ENCODE measurements at places on chromosomes 12 and 14.

DNA sequence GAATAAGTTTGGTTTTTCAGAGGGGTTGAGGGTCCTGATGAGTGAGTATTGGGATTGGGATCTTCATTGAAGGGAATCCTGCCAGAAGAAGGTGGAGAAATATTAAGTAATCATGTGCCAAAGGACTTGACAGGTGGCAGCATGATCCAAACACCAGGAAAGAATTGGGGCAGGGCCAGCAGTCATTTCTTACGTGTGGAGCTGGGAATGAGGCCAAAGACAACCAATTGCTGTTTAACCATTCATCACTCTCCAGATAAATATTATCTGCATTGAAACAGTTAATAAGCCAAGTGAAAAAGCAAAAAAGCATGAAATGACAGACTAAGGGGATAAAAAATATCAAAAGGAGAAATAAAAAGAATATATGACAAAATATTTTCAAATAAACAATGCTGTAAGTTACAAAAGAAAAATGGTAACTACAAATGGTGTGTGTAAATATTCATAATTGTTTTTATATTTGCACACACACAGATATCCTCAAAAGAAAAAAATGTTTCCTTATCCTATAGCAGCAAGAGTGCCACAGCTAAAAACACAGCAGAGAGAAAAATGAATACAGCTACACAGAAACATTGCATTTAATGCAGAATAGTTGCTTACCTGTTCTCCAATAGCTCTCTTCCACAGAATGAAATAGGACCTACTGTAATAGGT is 26.2 kb downstream of the C2CD5 start:
- no peak for DNase-seq

- DNase-seq: no peak
Measured at GRCh38 chr14:103085106-103086091, 1.4 kb downstream of the LBHD2 start.

DNA sequence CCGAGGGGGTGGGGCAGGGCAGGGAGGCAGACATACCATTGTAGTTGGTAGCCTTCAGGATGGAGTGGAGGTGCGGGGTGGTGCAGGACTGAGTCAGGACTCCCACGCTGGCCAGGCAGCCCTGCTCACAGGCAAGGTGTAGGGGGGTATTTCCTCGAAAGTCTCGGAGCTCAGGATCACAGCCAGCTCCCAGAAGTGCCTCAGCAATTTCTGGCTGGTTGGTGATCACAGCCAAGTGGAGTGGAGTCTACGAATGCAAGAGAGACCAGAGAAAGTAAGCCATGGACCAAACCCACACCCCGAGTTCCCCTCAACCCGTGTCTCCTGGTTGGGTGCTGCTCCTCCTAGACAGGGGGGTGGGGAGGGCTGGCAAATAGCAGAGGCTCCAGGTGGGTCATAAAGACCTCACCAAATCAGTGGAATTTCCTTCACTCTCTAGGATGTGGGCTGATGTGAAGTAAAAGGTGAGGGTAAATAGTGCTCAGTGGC is 1.4 kb downstream of the NFKBIA start:
- peak; percentile 26 for DNase-seq

DNA sequence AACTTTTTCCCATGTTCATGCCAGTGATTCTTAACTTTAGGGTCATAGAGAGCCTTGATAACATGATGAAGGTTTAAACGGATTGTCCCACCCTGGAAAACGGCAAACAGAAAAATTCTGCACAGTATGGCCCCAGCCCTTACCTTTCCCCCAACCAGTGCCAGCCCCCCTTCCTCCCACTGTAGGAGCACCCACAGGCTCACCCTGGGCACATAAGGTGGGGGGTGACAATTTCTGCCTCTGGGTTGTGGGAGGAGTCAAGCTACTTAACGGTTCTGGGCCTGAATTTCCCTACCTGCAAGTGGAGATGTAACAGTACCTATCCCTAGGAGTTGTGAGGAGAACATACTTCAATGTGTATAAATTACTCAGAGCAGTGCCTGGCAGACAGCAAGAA is 18.0 kb downstream of the XRCC3 start:
- DNase-seq: no peak

DNA sequence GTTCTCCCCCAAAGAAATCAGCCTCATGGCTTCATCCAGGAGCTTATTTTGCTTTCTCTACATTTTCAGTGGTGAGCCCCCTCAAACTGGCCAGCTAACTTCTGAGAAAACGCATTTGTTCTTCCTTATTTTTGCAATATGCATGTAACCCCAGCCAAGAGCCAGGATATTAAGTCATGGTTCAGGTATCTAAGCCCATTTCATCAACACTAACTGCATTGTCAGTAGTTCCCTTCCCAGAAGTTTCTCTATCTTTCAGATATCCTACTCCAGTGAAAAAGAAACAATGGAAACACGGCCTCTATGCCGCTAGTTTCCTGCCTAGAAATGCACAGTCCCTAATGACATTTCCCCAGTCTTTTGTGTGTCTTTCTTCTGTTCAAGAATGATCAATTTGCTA is 102.8 kb upstream of the RASSF8 start:
- DNase-seq: no peak

DNA sequence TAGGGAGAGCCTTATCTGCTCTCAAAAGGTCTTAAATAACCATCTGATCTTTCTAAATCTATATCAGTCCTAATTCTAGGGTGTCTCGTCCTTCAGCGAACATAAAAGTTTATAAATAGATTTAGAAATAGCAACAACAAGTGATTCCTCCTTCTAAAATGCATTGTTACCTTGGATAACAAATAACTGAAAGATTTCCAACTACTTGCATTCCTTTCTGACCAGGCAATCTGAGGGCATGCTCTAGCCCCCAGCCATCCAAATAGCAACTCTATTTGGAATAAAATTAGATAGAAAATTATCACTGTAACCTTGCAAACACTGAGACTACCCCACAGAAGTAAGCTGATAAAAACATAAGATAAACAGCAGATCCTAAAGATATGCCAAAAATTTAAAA is 21.8 kb upstream of the KRR1 start:
- DNase-seq: no peak

DNA sequence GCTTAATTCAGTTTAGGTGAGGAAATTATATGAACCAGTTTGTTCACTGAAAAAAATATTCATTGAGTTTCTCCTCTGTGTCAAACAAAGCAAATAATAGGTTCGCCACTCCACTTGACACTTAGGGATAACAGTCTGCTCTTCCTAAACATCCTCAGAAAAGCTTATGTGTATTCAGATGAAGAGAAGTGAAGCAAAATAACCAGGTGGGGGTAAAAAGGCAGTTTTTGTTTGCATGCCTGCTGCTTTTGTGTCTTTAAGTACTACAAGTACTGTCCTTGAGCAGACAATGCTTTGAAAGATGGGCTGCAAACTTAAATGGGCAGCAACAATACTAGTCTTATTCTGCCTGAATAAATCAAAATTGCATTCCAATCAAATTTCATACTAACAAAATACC is 910.7 kb upstream of the MDGA2 start:
- no peak for DNase-seq

- DNase-seq: no peak
Measured at GRCh38 chr12:29751676-29752075, 32.1 kb downstream of the TMTC1 start.

GRCh38 chr12:30000401-30000800 is 216.7 kb upstream of the TMTC1 start:
- no peak for DNase-seq

DNA sequence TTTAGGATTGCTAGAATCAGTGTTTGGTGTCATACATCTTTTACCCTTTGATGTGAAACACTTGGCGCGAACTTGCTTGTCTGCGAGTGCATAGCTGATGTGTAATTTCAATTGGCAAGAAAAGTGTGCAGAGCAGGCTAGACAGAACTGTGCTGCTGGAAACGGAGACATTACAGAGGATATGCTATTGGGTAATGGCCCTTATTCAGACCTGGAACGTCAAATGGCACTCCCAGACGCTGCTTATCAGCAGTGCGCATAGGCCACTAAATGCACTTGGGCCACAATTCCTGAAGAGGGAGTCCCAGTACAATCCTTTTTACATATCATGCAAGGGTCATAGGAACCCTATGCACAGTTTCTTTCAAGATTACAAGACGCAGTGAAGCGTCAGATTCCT is 15.7 kb upstream of the SLC10A1 start:
- no peak for DNase-seq

DNA sequence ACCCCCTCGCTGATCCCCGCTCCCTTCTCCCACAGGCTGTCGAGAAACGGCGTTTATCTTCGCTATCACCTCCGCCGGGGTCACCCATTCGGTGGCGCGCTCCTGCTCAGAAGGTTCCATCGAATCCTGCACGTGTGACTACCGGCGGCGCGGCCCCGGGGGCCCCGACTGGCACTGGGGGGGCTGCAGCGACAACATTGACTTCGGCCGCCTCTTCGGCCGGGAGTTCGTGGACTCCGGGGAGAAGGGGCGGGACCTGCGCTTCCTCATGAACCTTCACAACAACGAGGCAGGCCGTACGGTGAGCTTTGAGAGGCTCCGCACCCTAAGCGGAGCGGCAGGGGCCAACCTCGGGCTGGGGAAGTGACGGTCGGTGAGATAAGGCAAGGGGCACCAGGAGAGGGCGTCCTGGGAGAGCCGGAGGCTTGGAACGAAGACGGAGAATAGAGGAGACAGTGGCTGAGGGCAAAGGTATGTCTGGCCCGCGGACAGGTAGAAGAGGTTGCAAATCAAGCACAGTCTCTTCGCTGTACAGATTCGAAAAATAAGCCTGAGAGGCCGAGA is 2.3 kb downstream of the WNT1 start:
- peak; percentile 54 for DNase-seq

DNA sequence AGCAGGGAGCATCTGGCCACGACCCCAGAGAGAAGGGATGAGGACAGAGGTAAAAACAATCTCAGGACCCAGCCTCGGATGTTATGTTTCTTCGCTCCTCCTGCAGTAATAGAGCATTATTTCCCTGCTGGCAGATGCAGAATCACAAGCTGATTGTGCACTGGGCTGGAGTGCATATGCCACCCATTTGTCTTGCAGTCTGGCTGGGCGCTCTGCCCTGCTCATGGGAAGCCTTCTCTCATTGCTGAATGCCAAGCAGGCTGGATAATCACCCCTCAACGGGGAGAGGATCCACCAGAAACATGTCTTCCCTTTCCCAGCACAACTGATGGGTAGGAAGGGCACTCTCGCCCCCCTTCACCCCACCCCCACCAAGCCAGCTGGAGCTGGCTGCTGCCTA is 8.5 kb upstream of the VASH1 start:
- DNase-seq: no peak

All from CD4-positive, alpha-beta T cell treated with Interleukin-17A for 4 hours (primary cell).